ENCODE measurements at places on chromosomes 1 and 21.
A peak's percentile ranks its signal among the peaks of the same experiment; 100 is the strongest.

- DNase-seq: no peak
Measured at GRCh38 chr1:11598461-11598860, 55.8 kb downstream of the FBXO2 start.

- no peak for DNase-seq
Measured at GRCh38 chr21:32834211-32834915, 62.8 kb upstream of the PAXBP1 start.

DNA sequence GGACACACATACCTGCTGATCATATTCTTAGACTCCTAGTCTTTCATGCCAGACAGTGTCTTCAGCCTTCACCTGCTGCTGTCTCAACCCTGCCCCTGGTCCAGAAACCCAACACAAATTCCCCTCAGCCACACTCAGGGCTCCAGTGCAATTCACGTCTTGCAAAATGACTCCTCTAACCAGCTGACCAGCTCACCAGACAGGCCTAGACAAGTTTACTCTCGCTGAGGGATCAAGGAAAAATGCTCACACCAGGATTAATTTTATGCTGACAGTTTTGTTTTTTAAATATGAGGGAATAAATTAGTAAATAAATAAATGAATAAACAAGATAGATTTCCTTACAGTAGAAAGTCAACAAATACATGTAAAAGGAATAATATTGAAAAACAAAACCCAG lies 28.5 kb downstream of the CCDC185 start:
- no peak for DNase-seq

- no peak for DNase-seq
Measured at GRCh38 chr1:16156848-16157495, 1.1 kb upstream of the EPHA2 start.

GRCh38 chr1:108636876-108637275 lies 24.0 kb downstream of the HENMT1 start:
- DNase-seq: no peak

DNA sequence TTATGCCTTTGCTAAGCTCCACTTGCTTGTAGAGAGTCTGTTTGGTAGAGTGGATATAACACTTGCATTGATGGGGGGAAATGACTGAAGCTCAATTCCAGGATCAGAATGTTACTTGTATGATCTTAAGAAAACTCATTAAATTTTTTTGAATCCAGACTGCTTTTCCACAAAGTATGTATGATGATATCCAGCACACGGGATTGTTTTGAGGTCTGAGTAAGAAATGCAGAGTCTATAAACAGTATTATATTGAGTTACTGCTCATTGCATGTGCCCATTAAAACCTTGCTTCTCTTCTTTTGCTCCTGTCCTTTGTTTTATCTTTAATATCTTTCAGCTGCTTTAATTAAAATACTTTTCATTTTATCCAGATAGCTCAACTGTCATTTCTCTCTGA lies 570.4 kb upstream of the ZRANB2 start:
- DNase-seq: no peak

DNA sequence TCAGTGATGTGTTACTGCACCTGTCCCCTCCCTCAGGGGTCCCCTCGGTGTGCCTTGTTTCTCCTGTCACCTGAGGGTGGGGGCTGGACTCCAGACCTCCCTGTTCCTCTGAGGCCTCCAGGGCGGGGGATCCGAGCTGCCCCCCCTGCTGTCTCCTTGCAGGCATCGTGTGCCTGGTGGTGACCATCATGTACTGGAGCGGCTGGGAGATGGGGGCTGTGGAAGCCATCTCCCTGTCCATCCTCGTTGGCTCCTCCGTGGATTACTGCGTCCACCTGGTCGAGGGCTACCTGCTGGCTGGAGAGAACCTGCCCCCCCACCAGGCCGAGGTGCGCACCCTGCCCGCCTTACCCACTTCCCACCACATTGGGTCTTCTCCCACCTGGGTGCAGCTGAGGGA lies 56.4 kb downstream of the DISP3 start:
- DNase-seq: no peak

- peak; percentile 75 for DNase-seq
Measured at GRCh38 chr1:232472485-232473041, 157.4 kb downstream of the SIPA1L2 start.

- DNase-seq: no peak
Measured at GRCh38 chr1:19272064-19272463, 16.5 kb downstream of the AKR7A3 start.

GRCh38 chr1:204350857-204351573 lies 8.7 kb downstream of the PLEKHA6 start:
- DNase-seq: no peak

- DNase-seq: no peak
Measured at GRCh38 chr1:171740987-171741871, 636 bp downstream of the VAMP4 start.

DNA sequence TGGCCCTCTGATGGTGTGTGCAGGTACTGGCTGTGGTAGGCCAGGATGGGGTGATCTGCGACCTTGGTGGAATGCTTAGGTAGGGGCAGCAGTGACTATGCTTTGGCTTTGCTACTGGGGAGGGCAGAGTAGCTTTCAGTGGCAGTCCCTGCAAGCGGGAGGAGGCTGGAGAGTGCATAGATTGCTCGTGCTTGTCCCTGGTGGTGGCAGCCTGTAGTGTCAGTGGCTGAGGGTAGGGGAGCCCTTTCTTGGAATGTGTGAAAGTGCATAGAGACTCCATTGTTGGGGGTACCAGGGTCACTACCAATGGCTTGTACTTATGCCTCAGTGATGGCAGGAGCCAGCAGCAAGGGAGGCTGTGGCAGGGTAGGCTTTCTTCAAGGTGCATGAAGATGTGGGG lies 582.6 kb downstream of the MRPL39 start:
- DNase-seq: no peak

- no peak for DNase-seq
Measured at GRCh38 chr1:53574621-53575020, 115.4 kb downstream of the DMRTB1 start.

- DNase-seq: no peak
Measured at GRCh38 chr1:171902527-171902926, 61.2 kb downstream of the DNM3 start.

DNA sequence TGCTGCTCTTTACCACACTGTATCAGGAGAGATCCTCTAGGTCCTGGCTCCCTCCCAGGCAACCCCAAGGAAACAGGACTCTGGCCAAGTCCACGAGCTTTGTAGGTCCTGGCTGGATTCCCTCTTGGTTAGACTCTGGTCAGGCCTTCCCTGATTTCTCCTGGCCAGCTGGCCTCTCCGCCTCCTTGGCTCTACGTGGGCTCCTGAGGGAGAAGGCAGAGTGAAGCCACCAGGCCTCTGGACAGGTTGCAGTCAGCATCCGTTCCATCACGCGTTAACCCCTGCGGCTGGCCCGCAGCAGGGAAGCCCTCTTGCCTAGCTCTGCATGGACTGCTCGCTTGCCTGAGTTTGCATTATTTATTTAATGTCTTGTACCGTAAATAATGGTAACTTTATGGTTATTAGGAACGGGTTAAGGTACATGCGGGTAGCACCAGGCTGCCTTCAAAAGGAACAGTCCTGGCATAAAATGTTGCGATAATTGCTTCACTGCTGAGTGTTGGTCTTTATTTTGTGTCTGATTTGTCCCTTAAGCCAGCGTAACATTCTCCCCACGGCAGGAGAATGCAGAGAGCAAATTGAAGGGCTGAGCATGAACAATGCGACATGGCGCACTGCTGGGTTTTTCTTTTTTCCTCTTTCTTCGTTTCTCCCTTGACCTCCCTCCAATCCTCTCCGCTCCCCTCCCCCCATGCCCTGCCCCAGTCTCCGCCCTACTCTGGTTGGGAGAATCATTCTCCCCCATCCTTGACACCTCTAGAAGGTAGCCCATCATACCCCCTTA lies 100.3 kb downstream of the RNF220 start:
- no peak for DNase-seq

- no peak for DNase-seq
Measured at GRCh38 chr1:100152271-100152670, 19.3 kb downstream of the TRMT13 start.

DNA sequence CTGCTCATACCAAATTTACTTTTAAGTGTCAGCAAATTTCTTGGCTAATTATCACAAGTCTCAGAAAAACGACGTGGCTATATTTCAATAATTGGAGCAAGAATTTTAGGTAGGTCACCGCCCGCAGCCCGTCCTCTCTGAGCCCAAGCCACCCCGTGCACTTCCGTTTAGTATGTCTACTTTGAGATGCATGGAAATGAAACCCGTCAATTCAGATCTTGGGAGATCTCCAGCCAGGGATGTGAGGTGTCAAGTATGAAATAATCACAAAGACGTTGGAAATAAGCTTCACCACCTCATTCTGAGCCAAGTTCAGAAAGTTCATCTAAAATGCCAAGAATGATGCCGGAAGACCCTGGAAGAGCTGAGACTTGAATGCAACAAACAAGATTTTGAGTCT lies 132.6 kb upstream of the IRF2BP2 start:
- no peak for DNase-seq

DNA sequence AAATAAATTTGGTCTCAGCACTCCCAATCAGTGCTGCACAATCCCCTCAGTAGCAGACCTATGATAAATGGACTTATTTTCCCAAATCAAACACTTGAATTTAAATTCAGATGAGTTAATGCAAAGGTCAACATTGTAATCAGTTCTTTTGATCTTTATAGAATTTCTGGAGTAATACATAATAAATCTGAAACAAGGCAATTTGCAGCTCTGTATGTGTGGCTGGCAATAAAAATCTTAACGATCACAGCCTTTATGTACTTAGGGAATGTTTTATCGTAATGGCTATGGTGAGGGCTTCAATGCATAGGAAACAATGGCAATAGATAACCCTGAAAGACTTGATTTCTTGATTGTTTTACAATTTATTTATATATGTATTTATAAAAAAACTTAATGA lies 91.4 kb downstream of the GPATCH2 start:
- DNase-seq: no peak

GRCh38 chr21:45356251-45356650 lies 48.7 kb upstream of the COL18A1 start:
- no peak for DNase-seq

DNA sequence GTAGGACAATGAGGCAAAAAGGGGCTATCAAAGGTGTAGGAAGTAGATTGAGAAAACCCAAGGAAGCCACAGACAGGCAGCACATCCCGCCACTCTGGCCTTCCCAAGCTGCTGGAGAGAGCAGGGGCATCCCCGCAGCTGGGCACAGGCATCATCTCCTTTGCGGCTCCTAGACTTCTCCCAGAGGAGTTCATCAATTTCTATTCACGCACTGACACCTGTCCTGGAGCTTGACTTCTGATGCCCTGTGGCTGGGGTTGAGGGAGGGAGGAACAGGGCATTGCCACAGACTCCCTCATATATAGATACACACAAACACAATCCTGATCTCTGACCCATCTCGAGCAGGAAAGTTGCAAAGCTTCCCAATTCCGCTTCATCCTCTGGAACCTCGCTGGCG lies 1.9 kb upstream of the TFAP2E start:
- no peak for DNase-seq

- DNase-seq: no peak
Measured at GRCh38 chr1:5502311-5503194, 489.7 kb downstream of the NPHP4 start.

DNA sequence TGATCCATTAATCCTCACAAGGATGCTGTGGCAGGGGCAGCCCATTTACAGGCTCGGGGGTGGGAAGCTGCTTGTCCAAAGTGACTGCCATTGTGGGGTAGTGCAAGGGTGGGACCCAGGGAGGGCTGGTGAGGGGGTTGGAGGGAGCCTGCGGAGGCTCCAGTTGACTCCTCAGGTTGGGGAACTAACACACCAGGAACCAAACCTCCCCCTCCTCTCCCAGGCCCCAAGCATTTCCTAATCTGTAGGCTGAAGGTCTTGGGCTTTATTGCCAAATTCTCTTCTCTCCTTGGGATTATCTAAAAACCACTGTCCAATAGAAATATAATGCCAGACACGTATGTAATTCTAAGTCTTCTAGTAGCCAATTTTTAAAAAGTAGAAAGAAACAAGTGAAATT lies 18.2 kb downstream of the IKBKE start:
- no peak for DNase-seq

DNA sequence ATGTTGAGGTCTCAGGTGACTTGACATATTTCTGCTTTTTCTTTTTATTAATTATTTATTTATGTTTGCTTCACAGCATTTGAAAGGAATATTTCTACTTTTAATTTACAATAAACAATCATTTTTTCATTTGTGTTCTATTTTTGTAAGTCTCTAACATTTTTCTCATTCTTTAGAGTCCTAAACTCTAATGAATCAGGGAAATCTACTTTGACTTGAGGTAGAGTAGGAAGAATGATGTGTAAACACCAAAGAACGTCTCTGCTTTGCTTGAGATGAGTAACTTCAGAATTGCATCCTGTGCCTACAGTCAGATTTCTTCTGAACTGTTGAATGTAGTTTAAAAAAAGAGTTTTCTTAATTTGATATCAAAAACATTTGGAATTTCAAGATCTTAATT lies 65.2 kb downstream of the CNST start:
- no peak for DNase-seq

DNA sequence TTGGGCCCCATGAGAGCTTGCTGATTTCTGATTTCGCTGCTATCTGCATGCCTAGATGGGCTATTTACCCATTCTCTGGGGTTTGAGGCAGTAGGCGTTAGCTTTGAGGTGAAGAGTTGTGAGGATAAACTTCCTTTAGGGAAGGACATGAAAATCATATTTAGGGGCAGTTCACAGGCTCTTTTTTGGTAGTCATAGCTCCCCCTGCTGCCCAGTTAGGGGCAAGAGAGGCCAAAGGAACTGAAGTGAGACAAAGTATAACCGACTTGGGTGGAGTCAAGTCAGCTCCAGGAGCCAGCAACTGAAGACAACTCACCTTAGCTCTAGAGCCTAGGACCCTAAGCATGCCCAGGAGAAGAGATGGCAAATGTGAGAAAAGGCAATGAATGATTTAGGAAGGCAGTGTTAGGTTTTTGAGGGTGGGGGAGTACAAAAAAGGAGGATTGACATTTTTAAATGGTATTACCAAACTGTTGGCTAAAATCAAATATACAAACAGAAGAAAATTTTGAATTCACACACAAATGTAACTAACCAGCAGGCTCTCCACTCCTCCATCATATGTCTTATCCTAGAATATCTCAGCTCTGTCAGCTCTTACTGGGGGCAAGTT lies 625.2 kb downstream of the LMO4 start:
- peak; percentile 62 for DNase-seq

- no peak for DNase-seq
Measured at GRCh38 chr1:236913371-236914037, 90.7 kb downstream of the MT1HL1 start.

GRCh38 chr1:19427087-19427781 lies 58.1 kb downstream of the CAPZB start:
- DNase-seq: no peak

GRCh38 chr1:155648207-155649147 lies 38.5 kb downstream of the MSTO1 start:
- DNase-seq: peak; percentile 74

GRCh38 chr1:107748531-107748930 lies 216.4 kb downstream of the VAV3 start:
- DNase-seq: peak; percentile 30

Data from foreskin melanocyte (primary cell).